ENCODE measurements at places on chromosomes 12 and 14.

DNA sequence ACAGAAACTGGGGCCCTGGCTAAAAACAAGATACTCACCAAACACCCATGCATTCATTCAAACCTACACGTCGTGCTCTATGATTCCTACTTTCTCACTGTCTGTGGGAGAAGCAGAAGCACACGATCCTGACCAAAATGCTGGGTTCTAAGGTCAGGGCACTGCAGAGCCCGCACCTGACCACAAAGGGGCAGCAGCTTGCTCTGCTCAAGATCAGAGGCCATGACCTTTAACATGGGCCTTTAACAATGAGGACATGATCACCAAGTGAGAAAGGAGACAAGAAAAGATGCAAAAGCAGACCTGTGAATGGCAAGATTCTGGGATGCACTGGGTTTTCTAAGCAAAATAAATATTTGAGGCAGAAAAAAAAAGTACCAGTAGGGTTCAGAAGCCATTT, 40.1 kb upstream of the VPS33A start:
- no peak for DNase-seq

- no peak for DNase-seq
These were observed 443.1 kb downstream of the AEBP2 start for GRCh38 chr12:19882346-19882745.

DNA sequence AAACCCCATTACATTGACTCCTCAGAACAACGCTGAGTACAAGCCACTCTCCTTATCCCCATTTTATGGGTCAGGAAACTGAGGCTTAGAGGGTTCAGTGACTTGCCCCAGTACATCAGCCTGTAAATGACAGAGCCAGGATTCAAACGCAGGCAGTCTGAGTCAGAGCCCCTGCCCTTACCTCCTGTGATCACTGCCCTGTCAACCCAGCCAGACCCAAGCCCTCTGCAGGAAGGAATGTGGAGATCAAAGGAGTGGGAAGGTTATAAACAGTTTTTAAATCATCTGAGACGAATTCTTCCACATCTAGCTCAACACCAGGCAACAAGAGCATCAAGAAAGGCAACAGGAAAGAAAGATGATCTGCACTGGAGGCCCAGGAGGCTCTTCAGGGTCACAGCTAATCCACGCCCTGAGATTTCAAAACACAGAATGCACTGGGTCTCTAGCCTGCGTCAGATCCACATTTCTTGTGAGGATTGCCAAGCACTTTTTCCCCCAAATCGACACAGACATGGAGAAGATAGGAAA, 38.5 kb downstream of the SPTB start:
- no peak for DNase-seq

DNA sequence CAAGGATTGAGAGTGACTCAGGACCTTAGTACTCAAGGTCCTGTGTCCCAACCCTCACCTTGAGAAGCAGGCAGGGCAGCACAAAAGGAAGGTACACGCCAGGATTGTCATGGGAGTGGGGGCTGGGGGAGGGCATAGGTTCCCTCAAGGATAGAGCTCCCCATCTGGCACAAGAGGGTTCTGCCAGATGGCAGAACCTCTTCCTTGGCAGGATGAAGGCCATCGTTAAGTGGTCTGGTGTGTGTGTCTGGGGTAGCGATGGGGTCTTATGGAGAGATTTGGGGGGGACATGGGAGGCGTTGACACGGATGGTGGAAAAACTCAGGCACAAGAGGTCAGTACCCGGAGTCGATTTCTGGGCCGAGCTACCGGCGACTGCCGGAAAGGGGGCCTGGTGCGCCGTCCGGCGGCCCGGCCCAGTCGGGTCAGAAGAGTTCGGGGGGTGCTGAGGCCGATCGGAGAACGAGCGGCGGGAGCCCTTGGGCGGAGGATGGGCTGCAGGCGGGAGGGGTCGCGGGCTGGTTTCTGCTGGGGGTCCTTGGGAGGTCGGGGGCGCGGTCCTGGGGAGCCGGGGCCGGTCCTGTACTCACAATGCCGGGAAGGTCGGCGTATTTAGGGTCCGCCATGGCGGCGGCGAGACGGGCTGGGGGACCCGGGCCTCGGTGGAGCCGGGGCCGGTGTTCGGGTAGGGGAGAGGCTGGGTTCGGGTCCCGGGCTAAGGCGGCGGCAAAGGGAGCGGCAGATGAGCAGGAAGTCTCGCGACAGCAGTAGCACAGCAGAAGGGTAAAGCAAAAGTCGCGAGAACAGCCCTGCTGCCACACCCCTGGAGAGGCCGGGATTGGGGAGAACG, at the start of gene DCTN2:
Gene DCTN2 (minus strand): TSS at position 755 of the 850 bp plus-strand sequence. CDS start 129 bp downstream, at position 626.
- peak; percentile 82 for DNase-seq

- DNase-seq: no peak
These were observed 4.7 kb downstream of the SPRYD3 start for GRCh38 chr12:53074283-53074998.

GRCh38 chr12:92134638-92135274, 10.9 kb downstream of the BTG1 start:
- no peak for DNase-seq

GRCh38 chr12:60335745-60336144, 739.9 kb downstream of the SLC16A7 start:
- no peak for DNase-seq

GRCh38 chr14:87613881-87614280, 379.1 kb downstream of the GALC start:
- DNase-seq: no peak

- DNase-seq: no peak
These were observed 52.3 kb upstream of the FUT8 start for GRCh38 chr14:65360144-65360784.

DNA sequence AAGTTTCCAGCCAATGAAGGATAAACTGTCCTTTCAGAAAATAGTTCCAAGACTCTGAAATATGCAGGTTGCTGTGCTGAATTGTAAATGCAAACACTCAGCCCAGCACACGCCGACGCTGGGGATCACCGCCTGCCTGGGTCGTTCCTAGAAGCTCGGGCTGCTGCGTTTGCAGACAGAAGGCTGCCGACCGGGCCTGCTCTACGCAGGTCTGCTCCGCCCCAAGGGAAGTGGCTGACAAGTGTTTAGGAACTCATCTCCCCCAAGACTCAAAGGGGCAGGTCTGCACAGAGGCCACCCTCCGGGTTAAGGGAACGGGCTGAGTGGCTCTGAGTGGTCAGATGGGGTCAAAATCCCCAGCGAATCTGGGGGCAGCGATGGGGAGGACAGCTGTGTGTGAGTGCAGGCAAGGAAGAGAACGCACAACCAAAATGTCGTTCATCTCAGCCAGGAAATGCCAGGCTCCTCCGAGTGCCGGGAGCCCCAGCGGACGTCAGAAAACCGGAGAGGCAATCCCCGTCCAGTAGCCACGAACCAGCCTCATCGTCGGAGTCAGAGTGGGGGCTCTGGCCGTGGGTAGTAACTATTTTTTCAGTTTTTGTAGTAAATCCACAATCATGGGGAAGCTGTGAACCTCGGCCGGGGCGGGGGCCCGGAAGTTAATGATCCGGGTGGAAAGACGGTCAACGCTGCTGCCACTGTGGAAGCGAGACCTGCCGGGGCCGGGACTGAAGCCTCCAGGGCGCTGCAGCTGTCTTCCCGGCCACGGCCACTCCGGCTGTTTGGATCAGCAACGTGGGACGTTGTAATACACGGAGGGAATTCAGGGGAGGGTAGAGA, 6.0 kb downstream of the GALNT9 start:
- no peak for DNase-seq

Measured in omental fat pad (tissue), 4 donors.